Calu3 (cell line): ENCODE measurements at places on chromosomes 4 and X. TPM values are rescaled to one million over a fixed set of nuclear protein-coding genes. Genes with fewer than 3 reads are reported as not detected.

Gene SHOX
- not detected in 2 replicates for total RNA-seq

Gene GALNTL6
- not detected in 2 replicates for total RNA-seq

Gene BMPR1B
- total RNA-seq = 6.3 and 9.2 TPM in 2 replicates

GRCh38 chrX:35244796-35245508 is 302.4 kb downstream of the FAM47B start:
- no peak for DNase-seq

DNA sequence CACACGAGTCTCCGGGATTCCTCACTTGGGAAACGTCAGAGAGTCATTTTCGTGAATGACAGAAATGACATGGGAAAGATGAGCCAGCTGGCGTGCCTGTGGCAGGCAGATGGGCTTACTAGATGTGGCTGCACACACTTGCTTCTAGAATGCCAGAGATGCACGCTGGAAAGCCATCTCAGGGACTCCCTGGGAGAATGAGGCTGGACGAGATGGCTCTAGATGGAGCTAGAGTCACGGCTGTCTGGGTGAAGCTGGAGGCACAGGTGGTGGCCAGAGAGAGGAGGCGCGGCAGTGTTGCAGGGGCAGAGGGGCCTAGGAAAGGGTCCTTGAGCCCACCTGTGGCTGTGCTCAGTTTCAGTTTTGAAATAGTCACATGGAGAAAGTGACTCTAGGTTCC is 26.0 kb downstream of the TKTL1 start:
- peak; percentile 11 for DNase-seq

- no peak for DNase-seq
Measured at GRCh38 chr4:157655096-157655809, 434.7 kb downstream of the GRIA2 start.

DNA sequence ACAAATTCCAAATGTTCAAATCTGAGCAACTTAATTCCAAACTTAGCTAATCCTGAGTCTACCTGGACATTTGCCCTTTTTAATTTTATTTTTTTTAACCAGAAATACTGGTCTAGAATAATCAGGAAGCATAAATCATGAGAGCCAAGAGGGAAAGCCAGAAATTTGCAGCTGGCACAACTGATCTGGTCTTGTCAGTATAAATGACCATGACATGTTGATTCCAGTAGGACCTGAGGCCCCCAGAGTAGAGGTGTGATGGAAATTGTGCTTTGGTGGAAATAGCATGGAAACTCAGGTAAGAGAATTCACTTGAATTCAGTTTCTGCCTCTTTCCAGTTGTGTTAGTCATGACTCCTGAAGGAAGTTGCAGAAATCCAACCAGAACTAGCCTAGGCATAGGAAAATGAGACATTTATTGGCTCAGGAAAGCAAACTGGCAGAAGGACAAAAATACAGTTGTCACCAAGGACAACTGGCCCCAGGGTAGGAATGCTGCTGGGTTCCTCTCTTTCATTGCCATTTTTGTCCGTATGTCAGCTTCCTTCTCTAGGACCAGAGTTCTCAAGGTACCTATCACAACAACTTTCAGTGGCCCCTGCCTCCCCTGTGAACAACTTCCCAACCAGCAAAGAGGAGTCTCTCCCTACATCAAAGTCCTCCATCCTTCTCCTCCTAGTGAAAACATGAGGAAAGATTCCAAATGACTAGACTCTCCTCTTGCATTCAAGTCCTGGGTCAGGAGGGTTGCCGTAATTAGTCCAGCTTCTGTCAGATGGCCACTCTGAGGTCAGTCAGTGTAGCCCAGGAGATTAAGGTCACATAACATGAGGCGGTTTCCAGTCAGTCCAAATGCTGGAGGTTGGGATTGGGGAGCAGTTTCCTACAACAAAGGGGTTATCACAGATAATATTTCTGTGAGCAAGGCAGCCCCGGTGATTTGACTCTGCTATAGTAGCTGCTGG is 29.3 kb upstream of the MYOZ2 start:
- no peak for DNase-seq
